Fibroblast of lung (primary cell): ENCODE measurements at places on chromosomes 1 and 21.
A peak's percentile ranks its signal among the peaks of the same experiment; 100 is the strongest.

DNA sequence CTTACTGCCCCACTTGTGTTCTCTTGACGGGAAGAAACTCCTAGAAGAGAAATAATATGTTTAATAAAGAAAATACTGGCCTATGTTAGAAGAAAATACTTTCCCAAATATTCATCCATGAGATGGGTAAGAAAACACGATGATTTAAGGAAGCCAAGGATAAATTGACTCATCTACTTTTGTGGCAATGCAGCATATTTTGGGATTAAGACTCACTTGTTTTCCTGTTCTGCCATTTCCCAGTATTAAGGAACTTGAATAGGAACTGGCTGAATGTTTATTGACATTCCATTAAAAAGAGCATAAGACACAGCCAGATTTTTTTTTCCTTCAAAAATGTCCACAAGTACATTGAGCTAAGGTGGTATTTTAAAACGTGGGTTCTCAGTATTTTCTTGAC is 10.9 kb upstream of the ADAMTS5 start:
- peak; percentile 32 for DNase-seq

GRCh38 chr1:203681739-203682138 is 55.1 kb downstream of the ATP2B4 start:
- no peak for DNase-seq

DNA sequence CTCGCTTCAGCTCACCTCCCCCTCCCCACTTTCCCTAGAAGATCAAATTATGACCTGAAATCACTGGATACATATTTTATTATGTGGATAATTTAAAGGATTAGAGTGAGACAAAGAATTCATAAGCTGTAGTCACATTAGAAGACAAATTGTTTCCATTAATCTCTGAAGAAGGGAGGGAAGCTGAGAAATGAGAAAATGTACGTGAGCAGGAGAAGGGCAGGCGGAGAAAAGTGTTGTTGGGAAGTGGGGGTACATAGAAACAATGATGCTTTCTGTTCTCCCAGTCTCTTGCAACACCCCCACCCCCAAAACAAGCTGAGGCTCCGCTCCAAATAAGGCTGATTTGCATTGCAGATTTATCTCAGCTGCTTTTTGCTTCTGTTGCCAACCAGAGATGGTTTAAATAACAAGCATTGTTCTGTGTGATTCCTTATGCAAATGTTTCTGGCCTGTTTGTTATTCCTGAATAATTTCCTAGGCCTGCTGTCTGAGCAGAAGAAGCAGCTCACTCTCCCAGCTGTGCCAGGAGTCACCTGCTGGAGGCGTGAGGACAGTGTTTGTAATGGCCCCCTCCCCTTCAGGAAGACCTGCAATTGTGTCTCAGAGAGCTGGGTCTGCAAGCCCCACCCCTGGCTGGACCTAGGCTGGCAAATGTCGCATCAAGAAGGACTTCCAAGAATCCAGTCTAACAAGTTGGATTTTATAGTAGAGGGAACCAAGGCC is 121.8 kb upstream of the TNR start:
- DNase-seq: no peak

DNA sequence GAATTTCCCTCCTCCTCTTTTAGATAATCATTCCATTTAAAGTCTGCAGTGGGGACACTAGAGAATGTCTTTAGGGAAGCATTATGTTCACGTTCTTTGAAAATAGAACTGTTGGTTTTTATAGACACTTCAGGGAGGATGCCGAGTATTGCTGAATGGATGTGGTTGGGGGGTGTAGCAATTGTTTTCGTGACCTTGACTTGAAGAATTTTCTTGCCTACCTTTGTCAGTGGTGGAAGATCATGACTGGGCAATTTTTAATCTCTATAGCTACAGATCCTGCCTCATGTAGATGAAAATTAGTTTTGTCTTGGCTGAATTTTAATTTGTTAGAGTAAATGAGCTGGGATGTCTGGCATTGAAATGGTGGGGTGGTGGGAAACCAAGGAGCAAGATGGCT is 3.8 kb downstream of the SMG7 start:
- DNase-seq: no peak

GRCh38 chr1:212867192-212867591 is 9.1 kb downstream of the FLVCR1 start:
- DNase-seq: no peak

- peak; percentile 63 for DNase-seq
These were observed 45.0 kb upstream of the DNAJC6 start for GRCh38 chr1:65264197-65264929.

DNA sequence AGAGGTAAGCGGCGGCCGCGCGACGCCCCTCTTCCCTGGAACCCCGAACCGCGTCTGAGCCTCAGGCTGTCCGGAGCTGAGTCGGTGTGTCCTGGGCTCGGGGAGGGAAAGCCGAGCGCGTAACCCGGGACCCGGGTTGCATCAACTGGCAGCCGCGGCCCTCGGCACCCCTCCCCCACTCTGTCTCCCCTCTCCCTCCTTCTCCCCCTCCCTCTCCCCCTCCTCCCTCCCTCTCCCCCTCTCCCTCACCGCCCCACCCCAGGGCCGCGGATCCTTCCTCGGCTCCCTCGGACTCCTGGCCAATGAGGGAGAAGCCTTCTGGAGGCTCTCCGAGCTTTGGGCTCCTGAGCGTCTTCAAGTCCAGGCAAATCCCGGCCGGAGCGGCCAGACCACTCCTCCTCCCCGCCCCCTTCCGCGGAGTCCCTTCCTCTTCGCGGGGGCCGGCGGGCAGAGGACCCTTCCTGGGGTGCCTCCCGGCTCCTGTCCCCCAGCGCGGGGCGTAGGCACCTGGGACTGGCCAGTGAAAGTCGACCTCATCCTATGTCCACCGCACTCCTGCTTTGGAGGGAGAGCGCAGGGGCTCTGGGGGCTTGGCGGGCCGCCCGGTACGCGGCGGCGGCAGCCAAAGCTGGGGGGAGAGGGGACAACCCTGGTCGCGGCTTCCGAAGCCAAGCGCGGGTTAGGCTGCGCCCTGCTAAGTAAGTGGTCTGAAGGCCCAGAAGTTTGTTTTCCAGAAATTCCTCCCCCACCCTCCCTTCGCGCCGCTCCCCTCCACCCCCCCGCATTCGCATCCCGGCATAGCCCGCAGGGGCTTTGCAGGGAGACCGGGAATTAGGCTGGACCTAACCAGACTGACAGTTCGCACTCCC is 850 bp downstream of the SESN2 start:
- DNase-seq: peak; percentile 92

GRCh38 chr1:38371505-38371844 is 324.9 kb upstream of the POU3F1 start:
- no peak for DNase-seq

DNA sequence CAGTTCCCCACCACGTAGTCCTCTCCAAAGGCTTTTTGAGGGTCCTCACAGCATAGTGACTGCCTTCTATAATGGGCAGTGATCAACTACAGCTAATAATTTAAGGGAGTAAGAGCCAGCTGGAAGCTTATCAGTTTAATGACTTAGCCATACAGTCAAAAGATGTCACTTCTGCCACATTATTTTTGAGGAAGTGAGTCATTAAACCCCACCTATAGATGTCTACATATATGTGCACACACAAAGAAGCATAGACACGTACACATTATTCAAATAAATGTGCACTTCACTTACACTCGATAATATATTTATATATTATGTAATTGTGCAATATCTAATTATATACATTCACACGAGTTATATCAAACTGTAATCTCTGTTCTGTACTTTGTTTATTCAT is 1704.7 kb downstream of the KCNT2 start:
- DNase-seq: no peak

GRCh38 chr1:230113593-230114236 is 46.7 kb downstream of the GALNT2 start:
- DNase-seq: peak; percentile 99

GRCh38 chr1:193909406-193910082 is 723.1 kb upstream of the B3GALT2 start:
- DNase-seq: no peak

- DNase-seq: no peak
These were observed 6.5 kb upstream of the TRAPPC10 start for GRCh38 chr21:44005593-44005992.
